ENCODE measurements at places on chromosomes 4 and X. TPM values are rescaled to one million over a fixed set of nuclear protein-coding genes. Genes with fewer than 3 reads are reported as not detected.

The SOX3 gene
- total RNA-seq, result not detected

GRCh38 chrX:40644176-40644575 lies 3.2 kb downstream of the CXorf38 start:
- no peak for DNase-seq

GRCh38 chrX:41014776-41015360 lies 70.4 kb upstream of the USP9X start:
- no peak for DNase-seq

- DNase-seq, result no peak
Measured at GRCh38 chrX:153245288-153245731, 66.2 kb downstream of the MAGEA1 start.

GRCh38 chr4:138647433-138647832 lies 368.1 kb upstream of the NOCT start:
- no peak for DNase-seq

DNA sequence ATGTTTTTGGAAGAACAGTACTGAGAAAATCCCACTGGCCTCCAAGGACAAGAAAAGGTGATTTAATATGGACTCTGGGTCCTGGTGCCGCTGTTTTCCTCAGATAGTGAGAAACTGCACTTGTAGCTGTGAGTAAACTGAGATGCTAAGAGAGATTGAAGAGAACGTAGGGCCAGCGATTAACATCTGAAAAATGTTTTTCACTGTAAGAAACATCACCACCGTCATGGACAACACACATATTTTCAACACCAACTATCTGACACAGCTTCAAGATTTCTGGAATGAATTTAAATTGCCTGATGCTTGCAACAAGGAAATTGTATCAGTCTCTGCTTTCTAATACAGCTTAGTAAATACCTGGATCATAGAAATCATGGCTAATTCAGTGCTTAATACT lies 158.2 kb upstream of the SMIM31 start:
- DNase-seq, result no peak

DNA sequence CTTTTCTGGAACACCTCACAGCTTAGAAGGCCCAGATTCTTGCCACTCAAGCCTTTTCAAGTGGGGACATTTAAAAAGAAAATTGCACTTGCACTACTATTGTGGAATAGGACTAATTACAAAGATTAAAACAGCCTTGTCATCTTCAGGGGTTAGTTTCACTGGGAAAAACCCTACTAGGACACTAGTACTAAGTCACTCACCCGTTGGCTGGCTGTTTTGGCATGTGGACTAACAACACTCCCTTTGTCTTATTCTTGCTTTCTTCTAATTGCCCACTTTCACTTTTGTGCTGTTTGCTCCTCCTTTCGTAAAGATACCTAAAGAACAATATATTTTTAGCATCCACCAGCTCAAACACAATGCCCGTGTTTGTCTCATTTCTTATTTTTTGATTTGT lies 200.9 kb upstream of the MID1 start:
- no peak for DNase-seq

The MAD2L1 gene
- total RNA-seq, result 1.9 TPM

DNA sequence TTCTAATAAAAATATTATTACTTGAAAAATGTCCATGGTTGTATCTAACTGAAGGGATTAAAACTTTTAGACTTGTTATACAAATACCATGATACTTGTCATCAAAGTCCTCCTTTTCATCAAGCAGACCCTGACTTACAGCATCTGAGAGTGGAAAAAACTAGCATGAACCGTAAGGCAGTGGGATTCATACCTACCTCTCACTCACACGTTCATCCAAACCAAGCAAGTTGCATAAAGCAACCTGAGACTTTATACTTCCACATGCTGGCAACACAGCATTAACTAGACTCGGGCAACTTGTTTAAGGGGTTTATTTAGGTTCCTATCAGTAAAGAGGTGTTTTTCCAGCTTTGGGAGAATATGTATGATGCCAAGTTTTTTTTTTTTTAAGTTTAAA lies 22.6 kb upstream of the TLR7 start:
- DNase-seq, result no peak
